ENCODE measurements at places on chromosomes 13 and 19. TPM values are rescaled to one million over a fixed set of nuclear protein-coding genes. Genes with fewer than 3 reads are reported as not detected.

The TMEM190 gene
- total RNA-seq = not detected

The NLRP11 gene
- total RNA-seq = not detected

The TNPO2 gene
- total RNA-seq = 57.8 TPM

The ZNF221 gene
- 1.4 TPM for total RNA-seq

All from esophagus squamous epithelium (tissue), 5 donors.